ENCODE measurements at places on chromosomes 16 and 17.
A peak's percentile ranks its signal among the peaks of the same experiment; 100 is the strongest.

DNA sequence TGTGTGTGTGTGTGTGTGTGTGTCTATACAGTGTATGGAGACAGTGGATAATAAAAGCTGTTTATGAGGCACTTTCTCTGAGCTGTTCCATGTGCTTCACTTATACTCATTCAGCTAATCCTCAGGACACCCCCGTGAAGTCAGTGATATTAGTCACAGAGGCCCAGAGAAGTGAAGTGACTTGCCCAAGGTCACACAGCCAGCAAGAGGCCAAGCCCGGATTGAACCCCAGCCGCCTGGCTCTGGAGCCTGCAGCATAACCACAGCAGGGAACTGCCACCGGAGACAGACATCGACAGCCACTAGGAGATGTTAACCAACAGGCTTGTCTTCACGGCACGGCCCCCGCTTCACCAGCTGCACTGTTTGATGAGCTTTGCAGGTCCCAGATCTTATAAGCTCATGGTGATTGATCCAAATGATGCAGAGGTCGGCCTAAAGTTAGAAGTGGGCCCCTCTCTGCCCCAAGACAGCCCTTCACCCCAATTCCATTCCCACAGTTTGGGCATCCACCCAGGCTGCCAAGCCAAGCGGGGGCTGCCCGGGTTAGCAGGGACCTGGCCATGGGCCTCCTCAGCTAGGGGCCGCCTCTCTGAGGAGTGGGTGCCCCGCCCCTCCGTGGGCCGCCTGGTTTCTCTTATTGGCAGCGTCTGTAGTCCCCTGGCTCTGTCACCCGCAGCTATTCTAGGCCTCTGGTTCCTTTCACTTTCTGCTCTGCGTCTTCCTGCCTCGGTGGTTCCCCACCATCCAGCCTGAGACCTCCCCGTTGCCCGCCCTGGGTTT lies 30.9 kb downstream of the SOCS1 start:
- no peak for DNase-seq

DNA sequence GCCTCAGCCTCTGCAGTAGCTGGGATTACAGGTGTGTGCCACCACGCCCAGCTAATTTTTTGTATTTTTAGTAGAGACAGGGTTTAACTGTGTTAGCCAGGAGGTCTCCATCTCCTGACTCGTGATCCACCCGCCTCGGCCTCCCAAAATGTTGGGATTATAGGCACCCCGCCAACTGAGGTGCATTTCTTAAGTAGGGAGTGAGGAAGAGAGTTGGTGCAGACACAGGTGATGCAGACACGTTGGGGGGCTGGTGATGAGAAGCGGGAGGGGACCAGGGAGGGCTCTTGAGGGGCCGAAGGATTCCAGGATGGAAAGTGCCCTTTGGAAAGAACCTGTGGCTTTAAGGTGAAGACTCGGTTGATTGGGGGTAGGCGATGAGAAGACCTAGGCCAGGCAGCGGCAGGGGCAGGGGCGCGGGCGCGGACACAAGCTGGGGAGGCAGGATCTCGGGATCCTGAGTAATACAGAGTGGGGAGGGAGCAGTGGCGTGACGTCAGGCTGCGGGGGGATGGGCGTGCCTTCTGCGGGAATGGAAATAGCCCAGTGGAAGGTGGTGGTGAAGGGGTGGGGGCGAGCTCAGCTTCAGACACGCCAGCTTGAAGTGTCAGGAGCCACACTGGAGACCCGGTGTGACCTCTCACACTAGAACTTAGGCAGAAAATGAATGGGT lies 2.5 kb upstream of the ATP6V0C start:
- DNase-seq = no peak

DNA sequence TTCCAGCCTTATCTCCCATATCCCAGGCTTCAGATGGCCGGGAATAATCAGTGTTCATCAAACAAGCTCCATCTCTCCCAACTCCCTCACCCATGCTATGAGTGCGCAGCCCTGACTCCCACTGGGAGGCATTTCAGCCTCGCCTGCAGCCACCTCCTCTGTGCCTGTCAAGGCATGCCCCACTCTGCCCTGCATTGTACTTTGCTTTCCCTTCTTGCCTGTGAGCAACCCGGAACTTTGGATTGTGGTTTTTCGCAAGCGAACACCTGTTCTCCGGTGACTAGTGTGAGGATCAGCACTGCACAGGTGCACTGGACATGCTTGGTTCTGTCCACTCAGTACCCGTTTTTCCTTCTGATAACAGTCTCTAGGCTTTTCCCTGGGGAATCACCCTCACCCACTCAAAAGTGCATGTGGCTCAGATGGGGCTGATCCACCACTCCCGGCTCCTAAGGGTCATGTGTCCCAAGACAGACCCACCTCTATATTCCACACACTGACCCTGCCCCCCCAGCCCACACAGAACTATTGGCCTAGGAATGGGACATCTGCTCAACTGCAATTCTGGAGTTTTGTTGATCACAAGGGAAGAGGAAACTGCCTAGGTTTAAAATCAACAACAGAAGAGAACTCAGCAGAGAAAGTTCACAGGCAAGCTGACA lies 9.1 kb downstream of the CHST6 start:
- DNase-seq = no peak

DNA sequence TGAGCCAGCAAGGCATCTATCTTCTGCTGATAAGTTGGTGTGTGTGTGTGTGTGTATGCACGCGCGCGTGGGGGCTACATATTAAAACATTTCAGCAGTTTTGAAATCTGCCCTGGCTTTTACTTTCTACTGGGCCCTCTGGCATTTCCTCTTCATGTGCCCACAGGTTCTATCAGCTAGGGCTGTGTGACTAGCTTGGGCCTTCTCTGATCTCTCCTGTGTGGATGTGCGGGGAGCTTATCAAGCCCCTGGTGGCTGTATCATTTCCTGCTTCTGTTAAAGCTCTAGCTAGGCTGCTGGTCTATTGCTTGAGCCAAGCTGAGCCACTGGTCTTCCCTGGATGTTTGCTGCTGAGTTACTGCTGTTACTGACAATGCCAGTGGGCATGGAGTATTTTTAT lies 132.5 kb downstream of the AATF start:
- no peak for DNase-seq

- no peak for DNase-seq
Measured at GRCh38 chr17:50052241-50052796, 3.6 kb upstream of the ITGA3 start.

- DNase-seq = no peak
Measured at GRCh38 chr16:49704586-49705155, 151.2 kb downstream of the ZNF423 start.

GRCh38 chr16:23324727-23325126 lies 22.6 kb downstream of the SCNN1B start:
- no peak for DNase-seq

GRCh38 chr17:31388770-31389656 lies 2.5 kb upstream of the RAB11FIP4 start:
- DNase-seq = no peak

DNA sequence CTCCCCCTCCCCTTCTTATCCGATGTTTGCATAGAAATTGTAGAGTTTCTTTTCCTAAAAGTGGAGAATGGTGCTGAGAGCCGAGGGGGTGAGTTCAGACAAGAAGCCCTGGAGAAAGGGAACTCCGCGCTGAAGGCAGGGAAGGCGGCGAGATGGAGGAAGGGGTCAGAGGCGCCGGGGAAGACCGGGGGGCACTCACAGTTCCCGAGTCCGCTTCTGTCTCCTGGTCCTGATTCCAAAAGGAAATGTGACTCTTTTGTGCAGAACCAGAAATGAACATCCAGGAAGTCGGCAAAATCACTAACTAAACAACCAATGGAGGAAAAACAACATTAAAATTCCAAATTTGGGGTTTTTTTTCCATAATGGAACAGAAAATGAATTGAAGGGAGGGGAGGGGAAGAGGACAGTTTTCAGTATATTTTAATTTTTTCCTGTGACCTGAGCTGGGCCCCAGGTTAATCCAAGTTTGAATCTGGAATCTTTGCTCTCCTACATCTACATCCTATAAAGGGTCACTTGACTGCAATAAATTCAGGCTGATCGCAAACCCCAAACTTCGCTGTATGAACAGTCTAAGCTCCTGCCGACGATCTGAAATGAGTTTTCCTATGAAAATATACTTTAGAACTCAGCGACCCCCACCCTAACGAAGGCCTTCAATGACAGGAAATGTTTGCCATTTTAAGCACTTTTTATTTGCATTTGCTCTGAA lies 252.3 kb downstream of the C16orf95 start:
- no peak for DNase-seq

GRCh38 chr17:45914047-45914717 lies 19.8 kb downstream of the MAPT start:
- DNase-seq = no peak

DNA sequence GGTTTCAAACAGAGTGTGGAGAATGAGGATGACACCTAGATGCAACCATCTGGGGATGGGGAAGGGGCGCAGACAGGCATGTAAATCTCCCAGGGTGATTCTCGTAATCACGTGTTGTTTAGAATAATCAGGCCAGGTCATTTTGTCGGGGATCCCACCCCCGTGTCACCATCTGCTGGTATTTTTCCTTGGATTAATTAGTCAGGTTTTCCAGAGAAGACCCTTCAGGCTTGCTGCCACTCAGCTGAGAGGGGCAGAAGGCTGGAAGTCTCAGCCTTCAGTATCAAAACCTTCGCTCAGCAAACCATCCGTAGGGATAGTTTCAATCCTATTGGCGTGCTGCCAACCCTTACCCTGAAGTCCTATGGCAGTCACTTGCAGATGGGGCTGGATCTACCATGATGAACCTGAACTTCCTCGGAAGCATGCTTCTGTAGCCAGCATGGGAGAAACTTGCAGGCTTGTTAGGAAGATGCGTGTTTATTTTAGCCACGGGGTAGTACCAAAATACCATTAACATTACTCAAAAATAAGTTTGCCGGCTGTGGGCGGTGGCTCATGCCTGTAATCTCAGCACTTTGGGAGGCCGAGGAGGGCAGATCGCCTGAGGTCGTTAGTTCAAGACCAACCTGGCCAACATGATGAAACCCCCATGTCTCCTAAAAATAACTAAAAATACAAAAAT lies 7.5 kb upstream of the ADCY9 start:
- no peak for DNase-seq

DNA sequence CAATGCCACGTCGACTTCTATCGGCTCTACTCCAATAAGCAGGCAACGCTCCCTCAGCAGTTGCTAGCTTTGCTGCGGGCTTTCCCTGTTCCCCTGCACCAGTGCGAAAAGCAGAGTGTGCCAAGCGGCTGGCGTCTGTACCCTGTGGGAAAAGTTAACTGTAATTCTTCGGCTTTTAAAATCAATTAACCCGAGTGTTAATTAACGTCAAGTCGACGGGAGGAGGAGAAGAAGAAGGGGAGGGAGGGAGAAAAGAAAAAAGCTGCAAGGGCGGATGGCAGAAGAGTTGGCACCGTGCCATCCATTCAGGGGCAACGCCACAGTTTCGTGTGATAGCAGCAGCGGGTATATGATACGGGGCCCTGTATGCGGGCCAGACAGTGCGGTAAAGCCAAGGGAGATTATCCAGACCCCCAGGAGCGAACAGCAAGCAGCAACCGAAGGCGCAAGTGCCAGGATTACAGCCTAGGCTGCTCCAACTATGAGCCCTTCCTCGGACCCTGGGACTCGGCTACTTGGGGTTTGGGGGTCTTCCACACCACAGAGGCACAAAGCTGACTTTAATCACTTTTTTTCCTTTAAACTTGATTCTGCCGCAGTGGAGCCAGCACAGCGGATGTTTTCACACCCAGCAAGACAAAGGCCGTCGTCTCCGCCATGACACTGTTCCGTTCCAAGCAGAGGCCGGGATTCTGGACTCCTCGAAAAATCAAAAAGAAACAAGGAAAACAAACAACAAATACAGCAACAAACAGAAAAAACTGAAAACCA lies 253.8 kb upstream of the PMFBP1 start:
- no peak for DNase-seq

- DNase-seq = no peak
Measured at GRCh38 chr16:8565498-8565897, 24.8 kb downstream of the TMEM114 start.

- no peak for DNase-seq
Measured at GRCh38 chr17:27526604-27527002, 70.4 kb downstream of the KSR1 start.

GRCh38 chr17:18891541-18891940 lies 33.6 kb downstream of the PRPSAP2 start:
- no peak for DNase-seq

DNA sequence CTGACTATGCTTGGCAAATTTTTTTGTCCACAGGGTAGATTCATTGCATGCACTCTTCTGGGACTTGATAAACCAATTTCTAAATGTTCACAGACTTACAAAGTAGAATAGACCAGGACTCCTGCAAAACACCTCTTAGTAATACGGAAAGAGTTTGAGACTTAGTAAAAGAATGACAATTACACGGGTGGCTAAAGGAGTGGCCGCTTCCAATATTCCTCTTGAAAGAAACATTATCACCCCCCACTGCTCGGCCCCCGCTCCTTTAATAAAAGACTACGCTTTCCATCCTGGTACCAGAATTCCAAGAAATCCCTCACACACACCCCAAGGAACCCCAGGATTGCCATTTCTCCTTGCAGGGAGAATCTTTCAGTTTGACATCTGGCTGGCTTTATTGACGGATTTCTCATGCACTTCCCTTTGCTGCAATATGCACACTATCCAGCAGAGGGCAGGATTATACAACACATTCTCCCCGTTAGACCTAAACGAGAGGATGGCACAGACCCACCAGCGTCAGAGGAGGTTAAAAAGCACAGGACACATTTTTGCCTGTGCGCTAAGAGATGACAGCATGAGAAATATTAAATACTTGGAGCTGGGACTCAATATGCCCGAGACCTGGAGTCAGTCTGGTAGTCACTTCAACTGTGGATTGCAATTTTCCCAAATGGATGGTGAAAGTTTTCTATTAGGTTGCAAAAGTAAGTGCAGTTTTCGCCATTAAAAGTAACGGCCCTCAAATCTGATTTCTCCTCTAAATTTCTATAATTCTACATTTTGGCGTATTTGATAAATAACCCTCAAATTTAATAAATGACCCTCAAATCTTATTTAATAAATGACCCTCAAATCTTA lies 46.6 kb upstream of the NUDT7 start:
- peak; percentile 48 for DNase-seq

GRCh38 chr16:9311303-9311954 lies 220.0 kb downstream of the HAPSTR1 start:
- no peak for DNase-seq

DNA sequence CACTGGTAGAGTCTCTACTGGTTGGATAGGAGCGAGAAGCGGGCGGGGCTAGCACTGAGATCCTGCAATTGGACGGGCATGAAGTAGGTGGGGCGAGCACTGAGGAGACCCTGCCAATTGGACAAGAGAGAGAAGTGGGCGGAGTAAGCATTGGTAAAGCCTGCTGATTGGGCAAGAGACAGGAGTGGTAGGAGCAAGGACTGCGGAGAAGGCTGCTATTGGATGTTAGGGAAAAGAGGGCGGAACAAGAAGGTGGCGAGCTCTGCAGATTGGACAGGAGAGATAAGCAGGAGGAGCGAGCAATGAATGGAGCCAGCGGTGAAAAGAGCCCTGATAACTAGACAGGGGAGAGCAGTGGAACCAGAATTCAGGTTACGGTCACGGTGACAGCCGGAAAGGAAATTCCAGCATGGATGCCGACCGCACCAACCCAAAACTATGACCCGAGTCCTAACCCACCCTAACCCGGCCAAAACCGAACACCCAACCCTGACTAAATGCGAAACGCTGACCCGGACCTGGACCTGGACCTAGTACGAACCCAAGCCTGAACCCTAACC lies 4.8 kb downstream of the SCGB1C2 start:
- DNase-seq = no peak

GRCh38 chr16:85819245-85819644 lies 19.8 kb downstream of the COX4I1 start:
- DNase-seq = no peak

Data from HS-5 (cell line).